IMR-90 (cell line): ENCODE measurements at places on chromosomes 5 and 9. TPM values are rescaled to one million over a fixed set of nuclear protein-coding genes. Genes with fewer than 3 reads are reported as not detected.

DNA sequence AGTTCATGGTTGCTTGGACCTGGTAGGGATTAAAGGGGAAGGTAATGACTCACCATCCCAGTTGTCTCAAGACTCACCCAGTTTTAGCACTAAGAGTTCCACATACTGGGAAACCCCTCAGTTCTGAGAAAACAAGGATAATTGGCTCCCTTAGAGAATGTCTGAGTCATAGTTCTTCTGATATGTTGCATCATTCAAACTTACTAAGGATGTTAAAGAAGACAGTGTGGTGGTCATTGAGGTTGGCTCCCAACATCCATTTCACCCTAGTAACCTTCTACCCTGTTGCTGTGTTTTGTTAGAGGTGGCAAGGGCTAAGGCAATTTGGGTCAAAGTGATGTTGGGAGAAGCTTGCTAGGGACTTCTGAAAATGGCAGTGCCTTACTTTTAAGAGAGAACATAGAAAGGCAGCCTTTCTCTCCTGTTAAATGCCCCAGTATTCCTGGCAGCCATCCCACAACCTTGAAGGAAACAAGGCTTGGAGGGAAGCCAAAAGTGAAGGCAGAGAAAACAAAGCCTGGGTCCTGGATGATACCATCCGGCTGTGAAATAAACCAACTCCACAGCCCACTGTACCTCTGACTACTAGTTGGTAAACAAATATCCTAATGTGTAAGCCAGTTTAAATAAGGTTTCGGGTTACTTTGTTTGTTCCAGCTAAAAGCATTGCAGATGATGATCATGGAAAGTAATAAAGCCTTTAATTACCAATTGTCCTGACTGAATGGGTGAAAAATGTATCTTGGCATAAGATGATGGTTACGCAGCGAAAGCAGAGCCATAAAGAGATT is 80.4 kb upstream of the ADAMTSL1 start:
- DNase-seq: peak; percentile 96
- H3K4me3 ChIP-seq: no peak overlapping the region
- H3K4me1 ChIP-seq: no peaks in the 10 kb centered on the region
- H3K36me3 ChIP-seq: no peaks in the 10 kb centered on the region

Gene IFNA21
- total RNA-seq: not detected in 2 replicates

Gene PCDHB12
- under 0.01 and 0.18 TPM in 2 replicates for total RNA-seq

Gene SPATA31C1
- not detected in 2 replicates for total RNA-seq

Gene ALDH1B1
- total RNA-seq: 37.2 and 37.6 TPM in 2 replicates

GRCh38 chr9:34810187-34810524 is 100.2 kb upstream of the CCL21 start:
- H3K36me3 ChIP-seq: no peaks in the 10 kb centered on the region
- H3K4me3 ChIP-seq: no peak overlapping the region
- no peaks in the 10 kb centered on the region for H3K4me1 ChIP-seq

GRCh38 chr5:75265731-75266130 is 29.1 kb upstream of the ANKRD31 start:
- no peak overlapping the region for H3K4me3 ChIP-seq
- no peaks in the 10 kb centered on the region for H3K4me1 ChIP-seq
- DNase-seq: peak; percentile 53
- no peak overlapping the region for H3K27ac ChIP-seq
- H3K36me3 ChIP-seq: no peaks in the 10 kb centered on the region

Gene CMBL
- total RNA-seq: 5.0 and 5.8 TPM in 2 replicates

DNA sequence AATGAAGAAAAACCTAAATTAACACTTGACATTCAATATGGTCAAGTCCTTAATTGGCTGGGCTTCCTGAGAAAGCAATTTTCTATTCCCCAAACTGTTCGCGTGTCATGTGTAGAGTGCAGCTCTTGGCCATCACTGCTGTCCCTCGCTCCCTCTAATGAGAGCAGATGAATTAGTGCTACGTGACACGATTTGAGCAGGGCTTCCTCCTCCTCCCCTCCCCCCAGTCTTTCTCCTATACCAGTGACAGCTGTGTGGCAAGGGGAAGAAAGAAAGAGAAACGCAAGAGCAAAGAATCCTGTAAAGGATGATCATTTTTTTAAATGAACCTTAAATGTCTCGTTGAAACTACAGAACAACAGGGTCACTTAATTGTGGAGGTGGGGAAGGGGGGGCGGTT is 159.6 kb downstream of the BNC2 start:
- DNase-seq: no peak
- peaks cover 16% of the 10 kb centered on the region for H3K4me1 ChIP-seq
- H3K4me3 ChIP-seq: no peak overlapping the region
- no peak overlapping the region for H3K27ac ChIP-seq
- H3K36me3 ChIP-seq: peaks cover 2% of the 10 kb centered on the region; the same call in 1 of the 2 replicates

DNA sequence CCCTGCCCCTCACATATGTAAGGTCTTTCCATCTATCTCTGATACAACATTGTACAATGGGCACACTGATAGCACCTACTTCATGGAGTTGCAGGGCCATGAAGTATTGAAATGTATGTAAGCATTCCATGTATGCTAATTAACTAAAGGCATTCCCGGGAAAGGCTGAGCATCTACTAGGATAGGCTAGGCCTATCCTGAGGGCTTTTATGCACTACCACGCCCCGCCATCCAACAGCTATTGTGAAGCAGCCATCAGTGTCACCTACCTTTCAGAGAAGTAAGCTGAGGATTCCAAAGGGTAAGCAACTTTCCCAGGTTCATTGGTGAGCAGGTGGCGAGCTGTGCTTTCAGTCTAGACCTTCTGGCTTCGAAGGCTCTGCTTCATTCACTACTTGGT is 47.6 kb downstream of the NSG2 start:
- no peaks in the 10 kb centered on the region for H3K4me1 ChIP-seq
- DNase-seq: no peak
- no peak overlapping the region for H3K4me3 ChIP-seq
- no peaks in the 10 kb centered on the region for H3K36me3 ChIP-seq
- no peaks in the 10 kb centered on the region for H3K27me3 ChIP-seq
- no peak overlapping the region for H3K27ac ChIP-seq

GRCh38 chr9:134336228-134336627 is 10.0 kb downstream of the RXRA start:
- no peak overlapping the region for H3K27ac ChIP-seq
- no peak for DNase-seq
- H3K4me1 ChIP-seq: peaks cover 37% of the 10 kb centered on the region
- no peaks in the 10 kb centered on the region for H3K27me3 ChIP-seq
- peaks cover 5% of the 10 kb centered on the region; the same call in 1 of the 2 replicates for H3K36me3 ChIP-seq
- H3K4me3 ChIP-seq: no peak overlapping the region

- DNase-seq: no peak
- peaks cover 11% of the 10 kb centered on the region for H3K36me3 ChIP-seq
- peaks cover 3% of the 10 kb centered on the region for H3K4me1 ChIP-seq
- no peak overlapping the region for H3K4me3 ChIP-seq
- H3K27ac ChIP-seq: no peak overlapping the region
- no peaks in the 10 kb centered on the region for H3K27me3 ChIP-seq
Measured at GRCh38 chr5:148394587-148395019, 10.8 kb downstream of the FBXO38 start.

Gene LCN9
- total RNA-seq: not detected in 2 replicates

GRCh38 chr9:126226991-126227936 is 99.4 kb upstream of the MVB12B start:
- peaks cover 70% of the 10 kb centered on the region for H3K27me3 ChIP-seq
- H3K4me3 ChIP-seq: no peak overlapping the region
- no peak overlapping the region for H3K27ac ChIP-seq
- H3K4me1 ChIP-seq: no peaks in the 10 kb centered on the region

DNA sequence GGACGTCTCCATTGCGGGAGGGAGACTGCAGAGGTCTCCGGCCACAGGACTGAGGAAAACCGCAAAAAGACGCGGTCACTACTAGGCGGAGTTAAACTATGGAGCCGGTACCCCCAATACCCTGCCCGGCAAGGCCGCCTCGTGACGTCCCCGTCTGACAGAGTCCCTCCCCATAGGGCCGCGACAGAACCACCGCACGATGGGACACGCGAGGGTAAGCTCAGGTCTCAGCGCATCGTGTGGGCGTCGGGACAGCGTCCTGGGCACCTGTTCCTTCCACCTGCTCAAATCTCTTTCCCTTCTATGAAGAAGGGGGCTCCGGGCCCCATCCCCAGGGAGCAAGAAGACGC is 35.2 kb upstream of the GLDC start:
- no peaks in the 10 kb centered on the region for H3K27me3 ChIP-seq
- H3K4me1 ChIP-seq: no peaks in the 10 kb centered on the region
- peak overlapping the region; percentile 56 for H3K27ac ChIP-seq
- peak overlapping the region; percentile 80 for H3K4me3 ChIP-seq
- DNase-seq: peak; percentile 40

- H3K4me3 ChIP-seq: no peak overlapping the region
- H3K27ac ChIP-seq: no peak overlapping the region
Measured at GRCh38 chr5:111172504-111172903, 51.7 kb upstream of the CAMK4 start.

DNA sequence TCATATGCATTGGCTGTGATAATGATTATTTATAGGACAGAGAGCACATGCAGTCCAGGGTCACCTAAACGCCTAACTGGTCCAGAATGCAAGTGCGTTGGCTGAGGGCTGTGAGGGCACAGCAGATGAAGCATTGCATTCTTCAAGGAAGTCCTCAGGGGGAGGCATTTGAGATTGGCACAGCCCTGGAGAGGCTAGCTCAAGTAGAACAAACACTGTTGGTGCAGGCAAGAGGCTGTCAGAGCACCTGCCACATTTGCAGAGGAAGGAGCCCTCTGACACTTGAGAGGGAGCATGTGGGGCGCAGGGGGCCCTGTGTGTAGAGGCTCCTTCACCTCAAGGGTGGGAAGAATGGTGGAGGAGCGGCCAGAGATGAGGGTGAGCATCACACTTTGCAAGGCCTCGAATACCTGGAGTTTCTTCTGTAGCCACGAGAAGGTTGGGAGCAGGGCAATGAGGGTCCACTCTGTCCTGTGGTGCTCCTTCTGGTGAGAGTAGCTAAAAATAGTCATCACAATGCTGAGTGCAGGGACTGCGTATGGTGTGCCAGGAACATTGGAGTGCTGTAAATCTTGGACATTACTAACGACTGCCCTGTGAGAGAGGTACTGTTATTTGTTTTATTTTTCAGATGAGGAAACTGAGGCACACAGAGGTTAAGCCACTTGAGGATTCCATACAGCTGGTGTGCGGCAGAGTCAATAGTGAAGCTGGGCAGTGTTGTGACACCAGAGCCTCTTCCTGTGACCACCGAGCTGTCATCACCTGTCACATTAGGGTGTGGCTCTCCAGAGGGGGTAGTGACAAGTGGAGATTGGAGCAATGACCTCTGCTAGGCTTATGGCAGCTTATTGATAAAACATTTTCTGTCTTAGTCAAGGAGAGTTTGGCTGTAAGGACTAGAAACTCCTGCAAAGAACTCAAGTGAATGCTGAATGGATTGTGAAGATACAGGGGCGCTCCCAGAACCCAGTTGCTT is 100.2 kb downstream of the PIP5K1B start:
- H3K27ac ChIP-seq: no peak overlapping the region
- H3K4me3 ChIP-seq: no peak overlapping the region
- no peak for DNase-seq
- peaks cover 3% of the 10 kb centered on the region for H3K27me3 ChIP-seq

DNA sequence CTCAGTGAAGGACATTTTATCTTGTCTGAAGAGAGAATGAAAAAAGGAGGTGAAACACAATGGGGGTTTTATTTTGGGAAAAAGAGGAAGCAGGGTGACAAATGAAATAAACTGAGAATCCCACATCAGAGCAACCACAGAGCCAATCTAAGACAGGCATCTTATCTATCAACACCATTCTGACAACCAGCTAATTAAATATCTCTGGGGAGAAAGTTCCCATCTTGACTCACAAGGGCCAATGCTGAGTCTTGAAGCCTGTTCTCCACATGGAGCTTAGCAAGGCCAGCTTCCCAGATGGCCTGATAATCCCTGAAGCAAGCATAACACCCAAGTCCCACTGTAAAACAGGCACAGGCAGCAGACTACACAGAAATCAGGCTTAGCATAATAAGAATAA is 30.4 kb downstream of the DPYSL3 start:
- H3K27ac ChIP-seq: no peak overlapping the region
- peaks cover 12% of the 10 kb centered on the region for H3K4me1 ChIP-seq
- H3K27me3 ChIP-seq: no peaks in the 10 kb centered on the region
- DNase-seq: no peak

Gene ADAMTSL1
- 49.2 and 62.2 TPM in 2 replicates for total RNA-seq

DNA sequence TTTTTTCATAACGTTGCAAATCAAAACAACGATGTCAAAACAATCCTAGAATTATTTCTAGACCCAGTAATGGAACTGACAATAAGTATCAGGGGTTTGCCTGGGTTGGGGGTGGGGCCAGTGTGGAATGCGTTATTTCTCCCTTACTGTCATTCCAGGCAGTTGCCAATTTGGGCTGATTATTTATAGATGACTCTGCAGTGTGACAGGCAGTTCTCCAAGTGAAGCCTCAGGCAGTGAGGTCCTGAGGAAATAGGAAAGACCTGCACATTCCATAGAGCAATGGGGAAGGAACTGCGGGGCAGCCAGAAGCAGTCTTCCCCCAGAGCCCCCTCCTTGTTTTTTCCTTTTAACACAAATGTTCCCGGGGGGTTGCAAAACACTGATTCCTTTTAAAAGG is 179.0 kb downstream of the YTHDC2 start:
- peaks cover 20% of the 10 kb centered on the region for H3K27me3 ChIP-seq
- H3K4me3 ChIP-seq: no peak overlapping the region
- no peak overlapping the region for H3K27ac ChIP-seq

DNA sequence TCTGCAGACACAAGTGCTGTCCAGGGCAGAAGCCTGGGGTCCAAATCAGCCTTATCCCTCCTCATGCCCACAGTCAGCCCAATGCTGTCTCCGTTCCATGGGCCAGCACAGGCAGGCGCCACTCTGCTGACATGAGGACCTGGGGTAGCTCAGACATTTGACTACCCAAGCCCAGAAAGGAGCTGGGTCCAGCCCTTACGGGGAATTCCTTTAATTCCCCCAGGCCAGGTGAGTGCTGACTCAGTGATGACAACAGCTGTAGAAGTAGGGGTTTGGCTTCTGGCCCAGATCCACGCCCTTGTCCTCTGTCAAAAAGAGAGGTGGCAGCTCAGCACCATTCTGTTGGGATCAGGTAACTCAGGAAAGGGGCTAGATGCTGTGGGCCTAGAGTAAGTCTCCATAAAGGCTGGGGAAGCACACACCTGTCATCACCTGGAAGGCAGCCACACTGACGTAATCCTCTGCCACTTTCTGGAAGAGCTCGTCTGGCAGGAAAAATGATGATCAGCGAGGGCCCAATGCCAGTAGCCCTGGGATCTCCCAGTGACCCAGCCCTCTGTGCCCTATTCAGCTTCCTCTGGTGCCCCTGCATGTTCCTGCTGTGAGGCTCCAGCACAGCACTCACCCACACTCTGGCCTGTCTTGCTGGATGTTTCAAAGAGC is 1.9 kb downstream of the RAB24 start:
- peaks cover 25% of the 10 kb centered on the region for H3K36me3 ChIP-seq
- DNase-seq: no peak
- peaks cover 12% of the 10 kb centered on the region for H3K4me1 ChIP-seq
